ENCODE measurements at places on chromosomes 11 and 22.

- no peak for DNase-seq
These were observed 82.7 kb downstream of the FBLN1 start for GRCh38 chr22:45585437-45585755.

- peak; percentile 7 for DNase-seq
These were observed 1.2 kb downstream of the BET1L start for GRCh38 chr11:206002-206384.

DNA sequence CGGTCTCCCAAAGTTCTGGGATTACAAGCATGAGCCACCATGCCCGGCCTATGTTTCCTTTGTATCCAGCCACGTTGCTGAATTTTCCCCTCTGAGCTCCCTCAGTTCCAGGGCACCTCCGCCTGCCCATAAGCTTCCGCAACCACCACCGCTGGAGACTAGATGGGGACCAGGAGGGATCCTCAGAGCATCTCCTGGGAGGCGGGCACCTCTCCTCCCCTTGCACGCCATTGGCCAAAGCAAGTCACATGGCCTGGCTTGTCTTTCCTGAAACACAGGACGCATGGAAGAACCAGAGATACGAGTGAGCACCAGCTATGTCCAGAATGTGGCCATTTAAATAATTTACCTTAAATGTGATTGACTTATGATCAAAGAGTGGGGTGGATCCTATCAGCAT, 388.3 kb downstream of the BRD1 start:
- no peak for DNase-seq

DNA sequence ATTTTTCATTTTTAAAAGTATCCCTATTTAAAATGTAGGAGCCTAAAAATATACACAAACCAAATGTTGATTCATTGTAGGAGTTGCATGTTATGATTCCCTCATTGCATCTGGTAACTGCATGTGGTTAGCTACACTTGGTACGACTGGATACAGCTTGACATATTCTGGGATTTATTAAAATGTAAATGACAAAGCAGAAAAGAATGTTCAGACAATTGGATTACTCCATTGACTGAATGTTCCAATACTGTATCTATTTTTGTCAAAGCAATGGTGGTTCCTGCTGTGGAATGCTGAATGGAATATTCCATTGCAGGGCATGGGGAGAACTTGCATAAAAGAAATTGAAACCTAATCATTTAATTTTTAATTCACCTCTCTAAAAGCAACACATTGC, 30.8 kb downstream of the BLID start:
- DNase-seq: no peak

- no peak for DNase-seq
These were observed 12.2 kb downstream of the TXN2 start for GRCh38 chr22:36469094-36469710.

GRCh38 chr22:23103199-23103954, 33.1 kb downstream of the GNAZ start:
- no peak for DNase-seq

DNA sequence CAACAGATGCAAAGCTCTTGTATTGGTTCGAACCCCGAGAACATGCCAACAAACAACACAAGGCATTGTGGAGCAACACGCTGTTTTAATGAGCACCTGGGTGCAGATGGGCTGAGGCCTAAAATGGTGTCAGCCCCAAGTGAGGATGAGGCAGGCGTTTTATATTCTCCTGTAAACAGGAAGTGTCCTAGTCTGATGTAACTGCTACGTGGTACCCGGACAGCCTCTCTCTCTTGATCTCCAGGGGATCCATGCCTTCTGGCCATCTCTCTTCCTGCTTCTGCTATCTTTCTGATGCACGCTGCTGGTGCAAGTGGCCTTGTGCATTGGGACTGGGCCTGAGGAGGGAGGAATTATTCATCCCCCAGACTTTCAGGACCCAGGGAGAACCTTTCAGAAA, 19.4 kb upstream of the VSTM5 start:
- DNase-seq: no peak

DNA sequence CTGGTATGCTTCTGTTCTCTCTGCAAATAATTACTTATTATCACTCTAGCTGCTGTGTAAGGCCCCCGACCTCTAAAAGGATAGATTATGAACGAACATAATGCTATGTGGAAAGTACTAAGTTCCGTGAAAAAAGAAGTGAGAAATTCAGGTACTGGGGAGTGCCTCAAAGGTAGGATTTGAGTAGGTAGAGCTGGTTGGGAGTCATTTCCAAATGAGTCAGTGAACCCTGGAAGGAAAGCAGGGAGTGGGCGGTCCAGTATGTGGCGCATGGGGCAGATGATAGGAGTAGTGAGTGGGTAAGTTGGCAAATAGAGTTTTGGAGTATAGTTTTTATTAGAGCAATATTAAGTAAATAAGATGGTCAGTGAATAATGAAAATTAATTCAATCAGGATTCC, 2.4 kb downstream of the ZC3H12C start:
- no peak for DNase-seq

GRCh38 chr11:69000391-69000790, 12.7 kb downstream of the MRGPRF start:
- DNase-seq: no peak

DNA sequence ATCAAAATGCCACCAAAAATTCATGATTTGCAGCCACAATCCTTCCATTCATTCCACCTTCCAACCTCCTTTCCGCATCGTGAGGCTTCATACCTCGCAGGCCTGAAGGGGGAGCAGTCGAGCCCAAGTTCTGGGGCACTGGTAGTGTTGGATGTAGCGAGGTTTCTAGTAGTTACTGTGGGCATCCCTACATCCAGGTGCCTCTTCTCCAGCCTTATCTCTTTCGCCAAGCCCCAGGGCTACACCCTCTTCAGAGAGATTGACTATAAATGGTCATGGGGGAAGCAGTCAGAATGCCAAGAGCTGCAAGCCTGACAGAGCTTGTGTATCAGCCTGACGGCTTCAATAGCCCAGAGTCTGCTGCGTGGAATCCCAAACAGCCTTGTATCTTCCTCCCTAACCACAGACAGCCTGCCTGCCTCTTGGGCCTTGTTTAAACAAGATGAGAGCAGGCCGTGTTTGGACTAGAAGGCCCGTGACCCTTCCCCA, 28.9 kb downstream of the CLMP start:
- DNase-seq: no peak

- no peak for DNase-seq
These were observed 31.9 kb upstream of the RTL6 start for GRCh38 chr22:44529827-44530523.

GRCh38 chr22:46726066-46726985, 11.7 kb downstream of the CERK start:
- DNase-seq: no peak

DNA sequence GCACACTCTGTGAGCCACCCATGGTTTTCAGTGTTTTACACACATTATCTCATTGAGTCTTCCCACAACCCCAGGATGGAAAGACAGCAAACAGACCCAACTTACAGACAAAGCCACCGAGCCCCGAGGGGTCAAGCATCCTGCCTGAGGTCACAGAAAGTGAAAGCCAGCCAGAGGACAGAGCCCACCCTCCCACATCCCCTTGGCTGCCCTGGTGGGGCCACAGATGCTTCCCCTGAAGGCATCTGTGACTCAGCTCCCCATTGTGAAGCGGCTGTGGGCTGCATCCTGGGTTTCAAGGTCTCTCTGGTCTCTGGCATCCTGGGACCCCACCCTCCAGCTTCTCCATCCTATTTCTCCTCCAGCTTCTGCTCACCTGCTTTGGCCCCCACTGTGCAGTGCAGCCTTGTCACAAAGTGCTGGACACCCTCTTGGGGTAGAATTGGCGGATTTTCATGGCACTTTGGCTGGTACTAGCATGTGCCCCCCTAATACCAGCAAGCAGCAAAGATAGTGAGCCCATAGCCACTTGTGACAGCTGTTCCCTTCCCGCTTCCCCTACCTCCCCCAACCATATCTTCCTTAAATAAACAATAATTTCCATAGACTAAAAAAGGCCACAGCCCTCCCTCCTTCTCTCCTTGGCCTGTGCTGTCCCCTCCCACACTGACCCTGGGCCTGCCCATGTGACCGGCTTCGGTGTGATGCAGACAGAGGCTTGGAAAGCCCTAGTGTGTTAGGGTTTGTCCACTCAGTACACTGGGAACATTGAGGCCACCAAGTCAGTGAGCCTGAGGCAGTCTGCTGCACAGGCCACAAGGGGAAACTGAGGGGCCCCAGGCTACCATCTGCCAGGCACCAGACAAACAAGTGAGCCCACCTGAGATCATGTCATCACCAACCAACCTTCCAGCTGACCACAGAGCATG, 53.9 kb upstream of the SHISAL1 start:
- no peak for DNase-seq

DNA sequence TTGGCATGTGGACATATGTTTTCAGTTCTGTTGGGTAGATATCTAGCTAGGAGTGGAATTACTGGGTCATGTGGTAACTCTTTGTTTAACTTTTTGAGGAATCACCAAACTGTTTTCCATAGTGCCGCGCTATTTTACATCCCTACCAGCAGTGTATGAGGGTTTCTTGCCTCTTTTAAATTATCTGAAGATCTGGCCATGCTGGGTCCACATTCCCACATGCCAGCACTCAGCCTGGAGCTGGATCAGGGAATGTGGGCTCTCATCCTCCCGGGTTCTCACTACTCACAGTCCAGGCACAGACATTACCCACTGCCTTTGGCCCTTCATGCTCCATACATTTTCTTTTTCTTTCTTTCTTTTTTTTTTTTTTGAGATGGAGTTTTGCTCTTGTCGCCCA, 44.6 kb downstream of the RBX1 start:
- DNase-seq: no peak

- DNase-seq: no peak
These were observed 759 bp downstream of the ROBO4 start for GRCh38 chr11:124896821-124897391.

DNA sequence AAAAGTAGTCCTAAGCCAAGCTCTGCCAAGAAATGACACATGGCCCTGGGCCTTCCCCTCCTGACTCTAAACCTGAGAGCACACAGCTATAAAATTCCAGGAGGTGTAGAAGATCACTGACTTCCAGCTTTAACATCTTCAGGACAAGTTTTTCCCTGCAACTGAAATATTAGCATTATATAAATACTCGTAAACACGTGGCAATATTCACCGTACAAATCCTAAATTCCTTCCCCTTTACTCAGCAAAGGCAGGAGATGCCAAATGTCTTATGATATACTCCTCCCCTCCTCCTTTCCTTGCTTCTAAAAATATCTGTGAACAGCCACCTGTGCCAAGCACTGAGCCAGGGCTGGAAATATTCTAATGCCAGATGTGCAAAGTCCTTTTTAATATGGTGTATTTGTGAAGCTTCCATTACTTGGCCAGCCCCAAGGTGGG, 194.0 kb downstream of the LARGE1 start:
- DNase-seq: peak; percentile 23

All from prostate gland (tissue), 2 donors.